ENCODE measurements at places on chromosomes 3 and 15.

- DNase-seq = no peak
Observed at GRCh38 chr3:59016930-59017616, 32.8 kb downstream of the CFAP20DC start.

DNA sequence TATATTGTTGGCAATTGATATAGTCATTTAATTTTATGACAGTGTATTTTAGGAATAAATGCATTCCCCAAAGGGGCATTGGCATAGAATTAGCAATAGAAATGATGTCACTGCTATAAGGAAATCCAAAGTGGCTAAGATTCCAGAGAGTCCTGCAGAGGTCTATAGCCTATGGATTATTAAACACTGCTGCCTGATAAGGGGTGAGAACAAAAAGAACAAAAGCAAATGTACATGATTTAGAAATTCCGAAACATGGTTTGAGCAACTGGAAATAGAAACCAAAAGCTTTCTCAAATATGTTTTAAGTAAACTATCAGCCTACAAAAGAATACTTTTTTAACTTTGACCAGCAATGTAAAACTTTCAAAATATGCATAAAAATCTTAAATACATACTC lies 280.1 kb upstream of the RASGRP1 start:
- no peak for DNase-seq

GRCh38 chr15:40452296-40453090 lies 11.7 kb downstream of the BAHD1 start:
- no peak for DNase-seq

DNA sequence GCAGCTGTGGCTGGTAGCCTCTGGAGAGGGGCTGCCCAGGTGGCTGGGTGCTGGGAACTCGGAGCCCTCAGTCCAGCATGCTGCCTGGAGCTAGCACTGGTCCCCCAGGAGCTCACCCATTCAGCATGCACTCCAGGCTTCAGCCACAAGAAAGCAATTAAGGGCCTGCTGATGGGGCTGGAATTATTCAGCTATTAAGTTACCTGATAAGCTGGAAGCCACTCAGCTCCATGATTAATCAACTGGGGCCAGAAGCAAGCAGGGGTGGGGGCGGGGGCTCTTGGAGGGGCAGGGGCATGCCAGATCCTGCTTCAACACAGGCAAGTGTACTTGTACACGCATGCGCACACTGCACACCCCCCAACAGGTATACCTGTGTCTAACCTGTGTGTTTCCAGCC lies 22.1 kb upstream of the TMEM115 start:
- DNase-seq = no peak

All from retinal pigment epithelial cell (primary cell).